NCI-H1417 (cell line): ENCODE measurements at places on chromosomes 6 and 20.

DNA sequence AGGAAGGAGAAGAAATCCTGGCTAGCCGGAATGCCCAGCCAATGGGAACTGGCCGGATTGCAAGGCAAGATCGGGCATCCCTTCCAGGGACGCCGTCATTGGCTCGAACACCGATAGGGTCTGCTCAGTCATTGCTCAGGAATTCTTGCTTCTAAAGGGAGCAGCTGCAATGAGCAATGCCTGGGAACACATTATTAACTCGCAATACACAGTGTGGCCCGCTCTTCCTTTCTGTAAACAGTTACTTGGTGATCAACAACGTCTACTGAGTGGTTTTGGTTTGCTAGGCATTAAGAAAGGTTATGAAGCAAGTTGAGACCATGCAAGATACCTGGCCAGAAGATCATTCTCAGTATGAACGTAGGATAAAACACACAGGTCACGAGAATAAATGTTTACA, 165.4 kb upstream of the CITED2 start:
- DNase-seq = no peak

DNA sequence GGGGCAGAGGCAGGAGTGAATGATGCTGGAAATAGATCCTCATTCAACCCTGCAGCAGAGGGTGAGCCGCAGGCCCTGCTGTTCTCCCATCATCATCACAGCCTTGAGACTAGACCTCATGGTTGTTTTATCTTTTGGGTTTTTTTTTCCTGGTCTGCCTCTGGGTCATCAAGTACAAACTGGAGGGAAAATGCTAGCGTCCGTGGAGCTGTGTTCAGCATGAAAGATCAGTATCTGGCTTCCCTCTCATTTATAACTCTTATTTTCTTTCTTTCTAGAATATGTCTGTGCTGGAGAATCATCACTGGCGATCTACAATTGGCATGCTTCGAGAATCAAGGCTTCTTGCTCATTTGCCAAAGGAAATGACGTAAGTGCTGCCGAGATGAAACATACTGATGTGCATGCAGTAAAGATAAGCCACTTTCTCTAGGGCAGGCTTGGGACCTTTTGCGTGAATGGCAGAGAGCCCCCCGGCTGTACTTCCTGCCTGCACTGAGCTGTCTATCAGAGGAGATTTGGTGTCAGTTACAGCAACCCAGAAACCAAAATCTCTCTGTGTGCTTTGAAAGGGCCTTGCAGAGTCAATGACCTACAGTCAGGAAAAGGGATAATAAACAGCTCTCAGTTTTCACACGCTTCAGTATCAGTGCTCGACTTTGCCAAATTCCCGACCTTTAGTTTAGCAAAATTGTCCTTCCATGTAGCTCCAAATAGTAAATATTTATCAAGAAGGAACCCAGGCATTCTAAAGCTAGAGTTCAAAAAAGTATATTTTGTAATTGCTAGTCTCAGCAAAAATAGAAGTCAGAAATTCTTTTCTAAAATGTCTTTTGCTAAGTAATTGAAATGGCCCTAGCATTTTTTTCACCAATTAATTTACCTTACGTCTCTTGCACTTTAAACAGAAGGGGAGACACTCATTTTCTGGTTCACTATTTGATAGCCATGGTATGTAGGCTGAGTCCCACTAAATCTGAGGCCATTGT, 76.3 kb downstream of the MTFR2 start:
- no peak for DNase-seq

- DNase-seq = no peak
Measured at GRCh38 chr20:41483553-41483930, 116.9 kb upstream of the EMILIN3 start.

- DNase-seq = no peak
Measured at GRCh38 chr6:3368685-3369084, 88.2 kb downstream of the SLC22A23 start.

GRCh38 chr20:21529863-21530262, 16.0 kb upstream of the NKX2-2 start:
- DNase-seq = peak; percentile 72

- no peak for DNase-seq
Measured at GRCh38 chr6:36277946-36278470, 8.1 kb downstream of the PNPLA1 start.

DNA sequence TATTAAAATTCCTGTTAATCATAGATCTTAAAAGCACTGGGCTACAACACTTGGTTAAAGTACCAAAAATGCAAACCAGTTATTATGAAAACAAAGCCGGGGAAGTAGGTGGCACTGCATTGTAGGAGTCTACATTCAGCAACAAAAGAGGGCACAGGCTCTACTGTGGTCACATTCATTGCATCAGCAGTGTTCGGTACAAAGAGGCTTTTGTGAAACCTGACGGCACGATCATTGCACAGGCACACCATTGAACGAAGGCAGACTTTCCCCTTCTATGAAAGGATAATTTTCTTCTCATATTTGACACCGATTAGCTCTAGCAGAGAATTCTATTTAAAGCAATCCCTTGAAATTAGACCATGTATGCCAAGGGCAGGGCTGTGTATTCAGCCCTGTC, 44.6 kb upstream of the AGPAT4 start:
- no peak for DNase-seq

- DNase-seq = no peak
Measured at GRCh38 chr6:55448451-55448850, 121.2 kb downstream of the GFRAL start.
